Fibroblast of mammary gland (primary cell): ENCODE measurements at places on chromosomes 16 and 17.

DNA sequence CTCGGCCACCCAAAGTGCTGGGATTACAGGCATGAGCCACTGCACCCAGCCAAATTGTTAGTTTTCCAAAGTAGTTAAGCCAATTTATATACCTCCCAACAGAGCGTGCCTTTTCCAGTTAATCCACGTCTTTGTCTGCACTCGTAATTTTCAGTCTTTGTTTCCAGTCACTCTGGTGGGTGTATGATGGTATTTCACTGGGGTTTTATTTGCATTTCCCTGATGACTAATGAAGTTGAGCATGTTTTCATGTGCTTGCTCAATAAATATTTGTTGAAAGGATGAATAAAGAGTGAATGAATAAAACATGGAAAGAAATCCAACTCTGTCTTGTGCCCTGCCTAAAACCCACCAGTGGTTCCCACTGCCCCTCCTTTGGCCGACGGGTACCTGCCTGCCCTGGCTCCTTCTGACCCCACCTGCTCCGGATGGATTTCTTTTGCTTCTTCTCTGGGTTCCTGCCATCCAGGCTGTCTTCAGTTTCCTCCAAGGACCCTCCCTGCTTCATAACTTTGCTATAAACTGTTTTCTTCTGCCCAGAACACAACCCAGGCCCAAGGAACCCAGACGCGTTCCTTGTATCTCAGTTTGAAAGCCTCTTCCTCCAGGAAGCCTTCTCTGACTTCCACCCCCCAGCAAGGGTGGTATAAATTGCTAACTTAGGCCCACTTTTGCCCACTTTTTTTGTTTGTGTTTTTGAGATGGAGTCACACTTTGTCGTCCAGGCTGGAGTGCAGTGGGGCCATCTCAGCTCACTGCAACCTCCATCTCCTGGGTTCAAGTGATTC is 3.0 kb upstream of the ABCC1 start:
- DNase-seq: peak; percentile 89

DNA sequence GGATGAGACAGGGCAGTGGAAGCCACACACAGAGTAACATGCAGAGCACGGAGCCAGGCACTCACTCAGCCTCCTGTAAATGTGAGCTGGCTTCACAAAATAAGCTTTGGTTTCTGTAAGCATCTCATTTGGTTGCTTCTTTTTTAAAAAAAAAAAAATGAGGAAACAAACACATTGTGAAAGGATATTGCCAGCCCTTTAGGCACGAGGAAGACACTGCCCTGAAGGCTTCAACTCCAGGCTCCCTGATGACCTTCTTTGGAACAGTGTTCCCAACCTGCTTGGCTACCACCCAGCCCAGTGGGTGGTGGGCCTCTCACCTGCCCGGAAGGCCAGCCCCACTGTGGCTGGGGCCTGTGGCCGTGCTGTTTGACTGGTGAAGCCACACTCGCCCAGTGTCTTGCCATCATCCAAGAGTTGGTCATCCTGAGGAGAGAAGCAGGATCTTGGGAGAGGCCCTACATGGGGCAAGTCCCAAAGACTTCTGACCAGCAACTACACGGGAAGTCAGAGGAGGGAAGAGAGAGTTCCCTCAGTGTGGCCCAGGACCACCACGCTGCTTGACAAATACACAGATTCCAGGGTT is 1.9 kb downstream of the ELOB start:
- no peak for DNase-seq

GRCh38 chr17:76588182-76588581 is 2.5 kb upstream of the ST6GALNAC2 start:
- DNase-seq: no peak

GRCh38 chr17:345261-345660 is 7.3 kb downstream of the RPH3AL start:
- no peak for DNase-seq

- DNase-seq: peak; percentile 97
These were observed 93.4 kb upstream of the TNRC6A start for GRCh38 chr16:24635900-24636610.

- DNase-seq: no peak
These were observed 503.4 kb downstream of the MAF start for GRCh38 chr16:79097166-79097565.

- DNase-seq: no peak
These were observed 790 bp downstream of the BCKDK start for GRCh38 chr16:31108794-31109558.

GRCh38 chr16:19135201-19135842 is 21.6 kb downstream of the ITPRIPL2 start:
- no peak for DNase-seq

DNA sequence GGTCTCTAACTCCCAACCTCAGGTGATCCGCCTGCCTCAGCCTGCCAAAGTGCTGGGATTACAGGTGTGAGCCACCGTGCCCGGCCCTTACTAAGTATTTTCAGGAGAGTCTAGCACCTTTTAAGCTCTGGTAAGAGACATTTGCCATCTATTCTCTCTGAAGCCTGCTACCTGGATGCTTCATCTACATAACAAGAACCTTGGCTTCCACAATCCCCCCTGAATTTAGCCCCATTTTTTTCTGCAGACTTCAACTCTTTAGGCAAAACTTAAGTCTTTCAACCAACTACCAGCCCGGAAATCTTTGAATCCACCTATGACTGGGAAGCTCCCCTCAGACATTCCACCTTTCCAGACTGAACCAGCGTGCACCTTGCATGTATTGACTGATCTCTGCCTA is 14.0 kb upstream of the UBE2I start:
- no peak for DNase-seq

GRCh38 chr16:12906271-12906670 is 4.9 kb downstream of the SHISA9 start:
- DNase-seq: no peak

DNA sequence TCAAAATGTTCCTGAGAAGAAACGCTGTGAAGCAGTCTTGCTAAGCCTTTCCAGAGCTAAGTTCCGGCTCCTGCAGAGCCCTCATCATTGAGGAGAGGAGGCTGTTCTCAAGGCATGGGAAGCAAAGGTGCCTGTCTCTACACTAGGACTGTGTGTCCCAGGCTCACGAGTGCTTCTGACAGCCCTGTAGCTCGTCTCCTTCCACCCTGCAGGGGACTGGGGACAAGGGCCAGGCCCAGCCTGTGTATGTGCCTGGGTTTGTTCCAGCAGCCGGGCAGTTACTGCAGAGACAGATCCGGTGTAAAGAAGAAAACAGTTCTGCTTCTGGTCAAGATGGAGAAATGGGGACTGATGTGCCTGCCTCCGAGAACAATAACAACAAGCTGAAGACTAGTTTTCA is 156.0 kb downstream of the ENGASE start:
- no peak for DNase-seq
